ENCODE measurements at places on chromosomes 2 and 18.

- no peak for DNase-seq
These were observed 131.3 kb downstream of the CCBE1 start for GRCh38 chr18:59565957-59566356.

DNA sequence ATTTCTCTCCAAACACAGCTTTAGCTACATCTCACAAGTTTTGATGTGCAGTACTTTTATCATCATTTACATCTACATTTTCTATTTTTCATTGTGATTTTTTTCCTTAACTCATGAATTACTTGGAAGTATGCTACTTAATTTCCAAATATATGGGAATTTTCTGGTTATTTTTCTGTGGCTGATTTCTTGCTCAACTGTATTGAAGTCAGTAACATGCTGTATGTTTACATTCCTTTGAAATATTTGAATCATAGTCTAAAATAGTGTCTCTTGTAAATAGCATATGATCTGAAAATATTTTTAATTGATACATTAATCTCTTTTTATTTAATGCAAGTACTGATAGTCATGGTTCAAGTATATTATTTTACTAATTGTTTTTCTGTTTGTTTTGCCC lies 26.0 kb upstream of the GALNT5 start:
- no peak for DNase-seq

GRCh38 chr2:128447538-128447995 lies 128.9 kb upstream of the HS6ST1 start:
- no peak for DNase-seq

- DNase-seq, result no peak
These were observed 119.3 kb upstream of the IL1R2 start for GRCh38 chr2:101872480-101872879.

- DNase-seq, result no peak
These were observed 44.1 kb upstream of the EPAS1 start for GRCh38 chr2:46252891-46253659.

- DNase-seq, result no peak
These were observed 3.0 kb upstream of the TMEM37 start for GRCh38 chr2:119428488-119429224.

- DNase-seq, result no peak
These were observed 79.9 kb downstream of the HNRNPLL start for GRCh38 chr2:38522754-38523349.

DNA sequence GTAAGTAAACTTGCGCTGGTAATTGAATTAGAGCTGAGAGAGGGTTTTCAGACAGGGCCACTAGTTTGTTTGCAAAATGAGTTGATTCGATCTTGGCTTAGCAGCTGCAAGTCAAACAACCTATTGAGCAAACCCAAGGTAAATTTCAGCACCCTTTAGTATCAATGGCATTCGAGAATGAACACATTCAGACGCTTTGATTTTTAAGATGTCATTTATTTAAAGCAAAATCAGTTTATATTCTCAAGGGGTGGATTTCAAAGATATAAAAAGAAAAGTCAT lies 44.2 kb downstream of the TGIF1 start:
- DNase-seq, result no peak

DNA sequence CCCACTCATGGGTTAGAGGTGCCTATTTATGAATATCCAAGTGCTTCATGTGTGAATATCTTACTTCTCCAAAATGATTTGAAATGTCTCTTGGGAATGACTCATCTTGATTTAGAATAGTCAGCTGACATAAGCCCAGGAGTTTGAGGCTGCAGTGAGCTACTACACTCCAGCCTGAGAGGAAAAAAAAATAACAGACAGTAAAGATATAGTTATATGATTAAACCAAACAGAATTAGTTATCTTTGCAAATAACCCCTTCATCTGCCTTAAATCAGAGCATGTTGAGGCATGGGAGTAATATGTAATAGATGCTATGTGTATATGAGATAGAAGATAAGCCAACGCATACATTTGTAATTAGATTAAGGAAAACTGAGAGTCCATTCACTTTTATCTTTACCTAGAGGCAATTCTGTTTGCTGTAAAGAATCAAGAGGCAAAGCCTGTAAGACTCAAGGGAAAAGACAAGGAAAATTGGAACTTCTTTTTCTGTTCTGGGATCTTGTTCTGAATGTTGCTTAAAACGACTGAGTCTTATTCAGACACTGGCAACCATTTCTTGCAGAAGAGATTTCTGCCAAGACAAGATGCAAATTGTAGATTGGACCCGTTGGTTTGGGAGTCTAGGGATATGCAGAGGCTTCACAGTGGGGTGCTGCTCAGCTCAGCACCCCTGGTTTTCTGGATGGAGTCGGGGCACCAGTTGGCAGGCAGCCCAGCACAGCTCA lies 104.4 kb downstream of the LIPG start:
- DNase-seq, result no peak

DNA sequence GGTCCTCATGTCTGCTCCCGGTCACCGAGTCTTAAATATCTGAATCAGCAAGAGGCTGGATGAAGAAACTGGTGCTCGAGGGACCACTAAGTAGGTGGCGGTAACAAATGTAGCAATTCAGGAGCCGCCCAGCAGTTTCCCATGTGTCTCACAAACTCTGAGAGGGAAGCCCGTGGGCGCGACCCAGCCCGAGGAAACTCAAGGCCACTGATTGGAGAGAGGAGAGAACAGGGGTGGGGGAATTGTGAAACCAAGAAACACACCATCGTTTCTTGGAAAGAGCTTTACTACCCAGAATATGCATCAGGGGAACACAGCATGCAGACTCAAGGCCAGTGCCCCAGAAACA lies 10.8 kb downstream of the MLPH start:
- no peak for DNase-seq

- no peak for DNase-seq
These were observed 3.2 kb upstream of the PDK1 start for GRCh38 chr2:172552547-172553291.

DNA sequence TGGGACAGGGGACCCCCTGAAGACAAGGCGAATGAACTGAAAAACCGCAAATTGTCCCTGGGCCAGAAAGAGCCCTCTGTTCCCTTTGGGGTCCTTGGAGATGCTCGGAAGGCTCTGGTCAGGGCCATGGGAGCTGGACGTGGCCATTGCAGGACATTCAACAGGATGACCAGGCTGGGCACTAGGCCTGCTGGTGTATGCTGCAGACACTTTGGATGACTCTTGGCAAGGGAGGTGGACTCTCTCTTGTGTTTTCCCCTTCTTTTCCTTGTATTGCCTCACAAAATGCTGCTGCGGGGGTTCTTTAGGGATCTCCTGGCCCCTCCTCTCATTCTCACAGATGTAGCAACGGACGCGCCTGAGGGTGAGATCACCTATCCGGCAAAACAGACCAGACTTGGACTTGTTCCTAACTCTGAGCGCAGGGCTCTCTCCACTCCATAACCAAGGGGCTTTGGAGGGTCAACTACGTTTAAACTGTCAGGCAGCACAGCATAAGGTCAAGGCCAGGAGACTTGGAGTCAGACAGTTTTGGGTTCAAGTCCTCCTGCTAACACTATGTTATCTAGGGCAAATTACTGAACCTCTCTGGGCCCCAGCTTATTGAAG lies 41.8 kb upstream of the SH3RF3 start:
- DNase-seq, result no peak

DNA sequence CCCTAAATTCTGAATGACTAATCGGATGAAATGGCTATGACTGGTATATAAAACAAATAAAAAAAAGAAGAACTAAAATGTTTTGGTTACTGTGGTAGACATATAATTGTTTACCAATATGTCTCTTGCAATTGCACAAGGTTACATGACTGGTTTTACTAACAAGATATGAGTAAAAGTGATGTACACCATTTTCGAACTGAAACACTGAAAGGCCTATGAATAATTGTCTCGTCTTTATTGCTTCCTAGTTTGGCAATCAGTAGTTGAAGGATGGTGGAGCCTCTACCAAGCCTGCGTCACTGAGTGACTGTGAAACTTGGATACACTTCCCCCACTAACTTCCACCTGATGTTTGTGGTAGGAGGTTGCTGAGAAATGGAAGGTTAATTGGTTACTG lies 16.5 kb downstream of the CDH19 start:
- DNase-seq, result no peak

DNA sequence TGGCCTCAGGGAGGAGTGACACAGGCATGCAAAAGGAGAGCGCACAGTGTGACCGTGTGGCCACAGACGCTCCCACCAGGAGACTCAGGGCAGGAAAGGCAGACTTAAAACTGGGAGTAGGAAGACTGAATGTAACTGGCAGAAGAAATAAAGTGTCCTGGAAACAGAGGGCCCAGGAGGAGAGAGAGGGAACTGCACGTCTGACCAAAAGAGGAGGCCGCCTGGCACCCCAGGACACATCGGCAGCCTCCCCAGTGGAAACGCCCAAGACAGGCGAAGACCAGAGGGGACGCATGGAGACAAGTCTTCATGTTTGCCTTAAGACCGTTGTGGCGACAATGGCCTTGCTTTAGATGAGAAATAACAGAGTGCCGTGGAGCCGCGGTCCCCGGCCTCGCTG lies 163.6 kb upstream of the ALKAL2 start:
- no peak for DNase-seq

GRCh38 chr2:78245394-78246135 lies 723.4 kb upstream of the LRRTM4 start:
- no peak for DNase-seq

DNA sequence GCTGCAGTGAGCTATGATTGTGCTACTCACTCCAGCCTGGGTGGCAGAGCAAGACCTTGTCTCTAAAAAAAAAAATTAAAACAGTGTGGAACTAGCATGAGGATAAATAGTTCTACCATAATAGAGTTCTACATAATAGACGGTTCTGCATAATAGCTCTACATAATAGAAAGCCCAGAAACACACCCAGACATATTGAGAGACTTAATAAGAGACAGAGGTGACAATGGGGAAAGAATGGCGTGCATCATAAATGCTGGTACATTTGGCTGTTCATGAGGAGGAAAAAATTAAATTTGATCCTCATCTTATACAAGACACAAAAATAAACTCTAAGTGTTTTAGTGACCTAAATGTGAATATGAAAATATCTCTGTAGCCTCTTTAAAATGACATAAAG lies 58.5 kb downstream of the PTRHD1 start:
- DNase-seq, result no peak

DNA sequence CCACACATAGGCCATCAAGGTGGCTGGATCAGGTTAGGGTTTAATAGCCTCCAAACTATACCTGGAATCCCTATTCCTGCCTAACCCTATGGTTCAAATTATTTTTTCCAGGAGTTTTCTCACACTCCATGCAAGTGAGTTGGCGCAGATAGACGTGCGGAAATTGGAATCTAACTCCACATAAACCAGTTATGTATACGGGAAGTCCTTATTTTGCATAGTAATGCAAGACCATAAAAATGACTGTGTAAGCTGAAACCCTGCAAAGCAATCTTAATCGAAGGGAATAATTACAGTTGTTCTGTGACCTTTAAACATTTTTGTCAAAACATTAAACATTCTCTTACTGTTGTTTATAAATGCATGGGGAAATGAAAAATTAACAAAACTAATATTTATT lies 200.1 kb upstream of the SIX2 start:
- DNase-seq, result no peak

DNA sequence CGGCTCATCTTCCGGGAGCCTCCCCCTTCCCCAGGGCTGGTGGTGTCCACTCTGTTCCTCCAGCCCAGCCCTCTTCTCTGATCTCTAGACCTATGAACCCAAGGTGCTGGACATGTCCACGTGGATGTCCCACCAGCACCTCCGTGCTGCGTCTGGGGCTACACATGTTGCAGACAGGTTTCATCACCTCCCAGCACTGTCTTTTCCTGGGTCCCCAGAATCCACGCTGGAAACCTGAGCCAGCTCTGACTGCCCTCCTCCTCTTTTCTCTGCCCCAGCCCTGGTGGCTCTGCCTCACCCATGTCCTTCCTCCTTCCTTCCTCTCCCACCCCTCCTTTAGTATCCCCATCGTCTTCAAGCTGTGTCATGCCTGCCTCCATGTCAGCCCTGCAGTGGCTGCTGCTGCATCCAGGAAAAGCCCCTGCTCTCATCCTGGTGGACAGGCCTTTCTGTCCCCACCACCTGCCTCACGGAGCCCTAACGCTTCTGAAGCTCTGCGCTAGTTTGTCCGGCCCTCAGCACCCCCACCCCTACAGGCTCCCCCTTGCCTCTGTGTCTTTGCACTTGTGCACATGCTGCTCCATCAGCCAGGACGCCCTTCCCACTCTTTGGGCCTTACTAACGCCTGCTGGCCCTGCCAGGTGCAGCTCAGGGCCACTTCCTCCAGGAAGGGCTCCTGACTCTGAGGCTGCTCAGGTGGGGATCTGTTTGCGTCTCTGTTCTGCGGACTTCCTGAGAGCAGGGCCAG lies 105.9 kb downstream of the DYSF start:
- DNase-seq, result no peak

DNA sequence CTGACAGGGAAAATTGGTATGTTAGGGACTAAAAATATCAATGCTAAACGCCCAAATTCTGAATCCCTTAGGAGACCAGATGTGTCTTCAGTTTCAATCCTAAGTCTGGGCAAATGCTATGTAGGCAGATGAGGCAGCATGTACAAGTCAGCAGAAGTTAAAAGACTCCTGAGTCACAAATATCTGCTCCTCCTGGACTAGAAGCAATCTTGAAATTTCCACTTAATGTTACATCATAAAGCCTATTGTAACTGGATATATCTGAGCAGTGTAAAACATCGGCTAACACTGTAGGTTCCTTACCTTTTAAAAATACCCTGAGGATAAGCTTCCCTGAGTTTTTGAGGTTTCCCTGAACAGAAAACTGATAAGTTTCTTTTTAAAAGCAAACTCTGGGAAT lies 1087.6 kb upstream of the PIK3C3 start:
- DNase-seq, result no peak

GRCh38 chr2:224209555-224210285 lies 170.6 kb upstream of the SERPINE2 start:
- DNase-seq, result no peak

DNA sequence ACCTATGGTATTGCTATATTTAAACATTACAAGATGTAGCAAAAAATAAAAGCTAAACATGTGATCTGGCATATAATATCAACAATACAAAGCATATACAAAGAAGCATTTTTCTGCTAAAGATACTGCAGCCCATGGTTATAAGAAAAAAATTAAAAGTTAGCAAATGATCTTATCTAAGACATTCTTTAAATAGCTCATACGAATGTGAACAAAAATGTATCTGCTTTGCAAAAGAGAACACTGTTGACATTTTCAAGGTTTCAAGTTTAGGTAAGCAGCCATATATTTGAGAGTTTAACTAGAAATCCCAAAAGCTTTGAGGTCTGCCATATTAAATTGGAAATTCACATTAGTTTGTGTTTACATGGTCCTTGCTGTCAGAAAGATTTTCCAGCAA lies 301.0 kb upstream of the SLC39A10 start:
- DNase-seq, result no peak

Data from stimulated activated CD8-positive, alpha-beta memory T cell treated with anti-CD3 and anti-CD28 coated beads, Interleukin-4, amount 100 ng/mL, for 1 hour (primary cell).